ENCODE measurements at places on chromosomes 6 and 20. TPM values are rescaled to one million over a fixed set of nuclear protein-coding genes. Genes with fewer than 3 reads are reported as not detected.
A peak's percentile ranks its signal among the peaks of the same experiment; 100 is the strongest.

PRRT1 gene
- 2.0 TPM for total RNA-seq

BPI gene
- total RNA-seq: 0.41 TPM

MYLK2 gene
- total RNA-seq: 0.11 TPM

SAMD5 gene
- total RNA-seq: 2.5 TPM

DNA sequence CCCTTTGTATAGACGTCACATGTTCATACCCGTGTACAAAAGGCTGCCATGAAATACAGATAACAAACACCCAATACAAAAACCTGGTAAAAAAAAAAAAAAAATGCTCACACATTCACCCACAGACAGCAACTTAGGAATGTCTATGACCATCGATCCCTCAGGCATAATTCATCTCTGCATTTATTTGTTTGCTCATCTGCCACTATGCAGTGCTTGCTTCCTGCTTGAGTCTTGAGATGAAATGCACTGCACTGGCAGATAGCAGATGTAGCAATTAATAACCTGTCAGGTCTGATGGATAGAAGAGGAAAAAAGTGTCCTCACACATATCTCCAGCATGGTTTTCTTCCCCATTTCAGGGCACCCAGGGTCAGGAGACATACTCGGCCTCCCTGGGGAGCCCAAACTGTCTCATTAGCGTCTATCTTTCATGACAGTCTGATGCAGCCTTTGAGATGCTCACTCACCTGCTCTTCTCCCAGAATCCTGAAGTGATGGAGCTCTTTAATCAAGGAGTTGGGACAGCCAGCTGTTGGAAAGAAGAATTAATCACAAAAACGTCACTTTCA lies 295.1 kb upstream of the AGPAT4 start:
- no peaks in the 10 kb centered on the region for H3K4me1 ChIP-seq
- no peak overlapping the region for H3K4me3 ChIP-seq
- no peaks in the 10 kb centered on the region for H3K27me3 ChIP-seq
- no peaks in the 10 kb centered on the region for H3K36me3 ChIP-seq

DNA sequence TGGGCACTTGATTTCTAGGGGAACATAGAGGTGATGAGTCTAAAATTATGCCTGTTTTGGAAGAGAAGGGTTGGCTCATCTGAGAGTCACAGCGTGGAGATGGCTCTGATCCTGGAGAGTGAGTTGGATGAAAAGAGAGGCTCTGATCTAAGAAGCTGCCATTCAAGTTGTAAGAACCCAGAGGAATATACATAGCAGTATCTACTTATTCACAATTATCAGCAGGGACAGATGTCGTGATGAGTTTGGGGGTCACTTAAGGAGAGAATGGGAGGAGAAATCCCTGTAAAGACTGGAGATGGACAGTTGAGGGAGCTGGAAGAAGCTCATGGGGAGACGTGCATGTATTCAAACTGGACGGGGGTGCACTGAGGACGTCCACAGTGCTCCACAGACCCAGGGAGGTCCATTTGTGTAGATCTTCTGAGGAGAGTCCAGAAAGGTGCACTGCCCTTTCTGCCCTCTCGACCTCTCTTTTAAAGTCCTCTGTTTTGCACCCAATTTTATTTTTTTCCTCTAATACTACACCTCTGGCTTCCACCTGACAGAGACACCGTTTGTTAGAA lies 124.7 kb upstream of the SSTR4 start:
- peaks cover 8% of the 10 kb centered on the region for H3K27me3 ChIP-seq
- no peak for DNase-seq
- no peak overlapping the region for H3K4me3 ChIP-seq
- no peaks in the 10 kb centered on the region for H3K4me1 ChIP-seq
- H3K36me3 ChIP-seq: no peaks in the 10 kb centered on the region

GRCh38 chr6:13886949-13887348 lies 37.8 kb upstream of the RNF182 start:
- no peak for DNase-seq
- H3K36me3 ChIP-seq: no peaks in the 10 kb centered on the region
- no peaks in the 10 kb centered on the region for H3K27me3 ChIP-seq
- H3K4me1 ChIP-seq: no peaks in the 10 kb centered on the region
- no peak overlapping the region for H3K4me3 ChIP-seq

PRICKLE4 gene
- total RNA-seq: 0.28 TPM

DNA sequence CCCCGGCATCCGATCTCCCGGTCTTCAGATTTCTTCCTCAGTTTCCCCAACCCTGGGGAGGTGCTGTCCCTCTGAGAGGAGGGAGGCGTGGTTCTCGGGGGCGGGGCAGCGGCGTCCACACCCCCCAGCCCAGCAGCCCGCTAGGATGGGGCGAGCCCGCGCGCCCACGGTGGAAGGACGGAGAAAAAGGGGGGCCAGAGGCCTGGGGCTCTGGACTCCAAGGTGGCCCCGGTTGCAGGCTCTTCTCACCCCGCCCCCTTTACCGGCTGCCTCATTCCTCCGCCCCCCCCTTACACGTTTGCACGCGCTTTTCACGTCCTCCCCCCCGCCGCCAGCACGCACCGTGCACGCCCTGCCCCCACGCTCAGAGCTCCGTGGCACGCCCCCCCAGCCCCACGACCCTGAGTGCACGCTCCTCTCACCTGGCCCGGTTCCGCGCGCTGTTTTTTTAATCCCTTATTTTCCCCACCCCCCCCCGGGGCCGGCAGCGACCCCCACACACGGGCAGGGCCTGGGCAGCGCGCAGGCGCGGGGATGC lies 402 bp downstream of the ZBTB12 start:
- peak; percentile 82 for DNase-seq
- peaks cover 42% of the 10 kb centered on the region for H3K4me1 ChIP-seq
- no peaks in the 10 kb centered on the region for H3K27me3 ChIP-seq
- H3K27ac ChIP-seq: peak overlapping the region; percentile 87

- no peaks in the 10 kb centered on the region for H3K4me1 ChIP-seq
- H3K4me3 ChIP-seq: no peak overlapping the region
Measured at GRCh38 chr6:118810420-118811027, 83.4 kb upstream of the ASF1A start.

NKAIN2 gene
- total RNA-seq: not detected

ERGIC3 gene
- 312 TPM for total RNA-seq

SLPI gene
- 6.6 TPM for total RNA-seq

Data from adrenal gland (tissue), 19 donors.